CD4-positive, alpha-beta T cell (primary cell): ENCODE measurements at places on chromosomes 6 and 20. TPM values are rescaled to one million over a fixed set of nuclear protein-coding genes. Genes with fewer than 3 reads are reported as not detected.

Gene SGK2
- total RNA-seq: 0.64 TPM

Gene CD24
- not detected for total RNA-seq

Gene HAO1
- total RNA-seq: not detected

Gene TSHZ2
- total RNA-seq: 27.4 TPM

Gene PERP
- total RNA-seq: 1.3 TPM

Gene ZNF391
- 1.8 TPM for total RNA-seq

Gene SLC26A8
- not detected for total RNA-seq

Gene NKX2-4
- total RNA-seq: not detected

DNA sequence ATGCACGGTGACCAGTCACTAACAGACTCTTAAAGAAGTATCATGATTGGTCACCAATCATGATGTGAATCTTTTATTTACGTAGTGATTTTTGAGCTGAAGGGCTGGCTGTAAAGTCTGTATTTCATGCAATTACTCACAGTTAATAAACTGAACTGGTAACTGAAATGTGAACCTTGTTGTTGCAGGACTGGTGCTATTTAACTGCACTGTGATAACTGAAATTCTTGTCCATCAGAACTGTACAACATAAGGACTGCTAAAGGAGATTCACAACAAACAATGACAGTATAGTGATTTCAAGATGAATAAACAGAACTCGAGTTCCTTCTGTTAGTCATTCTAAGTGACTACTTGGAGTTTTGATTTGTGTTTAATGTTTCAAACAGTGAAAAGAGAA lies 316.6 kb downstream of the TPBG start:
- no peaks in the 10 kb centered on the region for H3K4me1 ChIP-seq
- no peak overlapping the region for H3K27ac ChIP-seq
- no peaks in the 10 kb centered on the region for H3K27me3 ChIP-seq

- no peak overlapping the region for H3K4me3 ChIP-seq
- H3K36me3 ChIP-seq: peaks cover 66% of the 10 kb centered on the region
- no peak overlapping the region for H3K27ac ChIP-seq
Observed at GRCh38 chr6:10756085-10756484, 8.5 kb downstream of the TMEM14B start.

DNA sequence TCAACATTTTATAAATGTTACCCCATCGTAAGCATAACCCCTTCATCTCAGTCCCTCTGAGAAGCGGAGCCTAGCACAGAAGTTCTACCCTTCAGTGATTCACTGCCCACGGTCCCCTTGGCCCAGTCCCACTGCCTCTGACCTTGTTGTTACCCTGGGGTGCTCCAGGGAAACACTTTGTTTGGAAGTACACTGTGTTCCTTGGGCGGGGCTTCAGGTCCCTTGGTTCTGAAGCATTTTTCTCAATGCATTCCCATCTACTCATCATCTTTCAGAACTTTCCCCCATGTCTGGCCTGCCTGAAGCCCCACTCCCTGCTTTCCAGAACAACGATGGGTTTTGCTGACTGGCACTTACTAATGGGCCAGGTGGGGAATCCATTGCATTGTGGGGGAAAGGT lies 296.2 kb downstream of the FOXA2 start:
- no peaks in the 10 kb centered on the region for H3K27me3 ChIP-seq
- no peak overlapping the region for H3K27ac ChIP-seq
- H3K4me1 ChIP-seq: no peaks in the 10 kb centered on the region
- no peak overlapping the region for H3K4me3 ChIP-seq
- no peak for DNase-seq

GRCh38 chr20:56449459-56449858 lies 19.0 kb upstream of the RTF2 start:
- no peak overlapping the region for H3K4me3 ChIP-seq
- peaks cover 9% of the 10 kb centered on the region for H3K4me1 ChIP-seq
- no peaks in the 10 kb centered on the region for H3K27me3 ChIP-seq
- H3K36me3 ChIP-seq: peaks cover 45% of the 10 kb centered on the region

DNA sequence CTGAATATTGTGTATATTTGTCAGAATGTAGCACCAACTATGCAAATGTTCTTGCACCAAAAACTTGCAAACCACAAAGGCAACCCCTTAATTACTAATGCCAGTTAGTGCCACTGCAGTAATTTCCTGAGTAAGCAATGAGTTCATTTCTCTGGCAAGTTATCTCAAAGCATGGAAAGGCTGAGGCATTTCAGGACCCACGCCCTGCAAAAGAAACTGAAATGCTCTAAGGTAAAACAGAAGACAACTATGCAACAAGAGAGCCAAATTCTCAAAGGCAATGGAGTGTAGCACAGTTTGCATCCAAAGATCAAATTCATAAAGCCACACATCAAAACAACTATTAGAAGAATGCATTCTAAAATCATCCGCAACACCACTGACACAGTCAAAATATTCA lies 994.4 kb downstream of the EYS start:
- H3K4me3 ChIP-seq: no peak overlapping the region
- H3K27me3 ChIP-seq: no peaks in the 10 kb centered on the region
- no peaks in the 10 kb centered on the region for H3K4me1 ChIP-seq
- no peak overlapping the region for H3K27ac ChIP-seq
- DNase-seq: no peak

DNA sequence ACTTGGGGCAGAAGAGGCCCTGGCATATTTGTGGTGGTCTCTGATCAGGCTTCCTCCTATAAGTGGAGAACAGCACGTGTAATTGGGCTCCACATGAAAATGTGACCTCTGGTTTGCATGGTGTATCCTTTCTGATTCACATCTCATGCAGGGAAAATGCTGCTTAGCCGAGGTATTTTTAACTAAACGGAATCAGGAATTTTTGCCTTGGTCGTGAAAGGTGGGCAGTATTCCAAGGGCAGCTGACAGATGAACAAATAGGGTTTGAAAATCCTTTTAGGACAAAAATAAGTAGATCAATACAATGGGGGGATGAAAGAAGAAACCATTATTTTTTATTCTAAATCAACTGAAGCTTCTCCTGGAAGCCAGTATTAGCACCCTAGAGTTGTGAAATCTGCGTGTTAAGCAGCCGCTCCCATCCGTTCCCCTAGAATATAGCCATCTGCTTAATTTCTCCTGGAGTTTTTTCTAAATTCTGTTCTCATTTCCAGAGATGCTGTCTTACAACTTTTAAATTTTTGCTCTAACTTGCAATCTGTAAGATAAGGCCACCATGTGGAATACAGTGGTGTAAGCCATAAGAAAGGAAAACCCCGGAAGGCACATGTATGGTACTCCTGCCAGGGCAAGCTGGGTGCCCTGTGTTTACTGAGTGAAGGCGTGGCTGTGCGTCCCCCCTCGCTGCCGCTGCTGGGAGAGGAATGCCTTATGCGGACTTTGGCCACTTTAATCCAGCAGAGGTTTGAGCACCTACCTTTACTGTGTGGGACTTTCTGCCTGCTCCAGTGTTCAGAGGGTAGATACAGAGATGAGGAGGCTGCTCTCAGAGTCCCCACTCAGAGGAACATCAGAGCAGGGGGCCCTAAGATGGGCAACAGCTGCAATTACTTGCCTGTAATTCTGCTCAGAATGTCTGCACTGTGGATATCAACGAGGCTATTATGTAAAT lies 52.4 kb downstream of the SYNJ2 start:
- H3K27ac ChIP-seq: no peak overlapping the region
- peaks cover 38% of the 10 kb centered on the region for H3K36me3 ChIP-seq
- H3K27me3 ChIP-seq: no peaks in the 10 kb centered on the region
- H3K4me3 ChIP-seq: no peak overlapping the region

- no peaks in the 10 kb centered on the region for H3K36me3 ChIP-seq
- H3K27me3 ChIP-seq: no peaks in the 10 kb centered on the region
- no peaks in the 10 kb centered on the region for H3K4me1 ChIP-seq
- H3K4me3 ChIP-seq: no peak overlapping the region
- DNase-seq: no peak
Observed at GRCh38 chr20:7585126-7585679, 355.1 kb downstream of the HAO1 start.

DNA sequence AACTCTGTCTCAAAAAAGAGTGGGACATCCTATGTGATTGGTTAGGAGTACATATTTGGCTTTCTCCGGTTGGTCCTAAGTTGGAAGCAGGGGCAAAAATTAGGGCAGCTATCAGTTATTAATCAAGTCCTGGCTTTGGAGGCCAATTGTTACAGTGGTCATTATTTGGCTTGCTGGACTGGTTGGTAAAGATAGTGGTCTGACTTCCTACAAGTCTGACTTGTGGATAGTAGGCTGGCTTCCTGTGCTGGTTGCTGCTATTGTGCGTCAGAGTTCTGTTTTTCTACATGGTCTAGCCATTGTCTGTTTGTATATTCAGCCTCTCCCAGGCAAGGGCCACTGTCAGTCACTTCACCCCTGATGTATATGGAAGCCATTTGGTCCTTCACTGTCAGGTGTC lies 7.0 kb downstream of the ACOT8 start:
- no peak overlapping the region for H3K27ac ChIP-seq
- no peak for DNase-seq
- H3K4me1 ChIP-seq: peaks cover 10% of the 10 kb centered on the region
- H3K36me3 ChIP-seq: peaks cover 62% of the 10 kb centered on the region

DNA sequence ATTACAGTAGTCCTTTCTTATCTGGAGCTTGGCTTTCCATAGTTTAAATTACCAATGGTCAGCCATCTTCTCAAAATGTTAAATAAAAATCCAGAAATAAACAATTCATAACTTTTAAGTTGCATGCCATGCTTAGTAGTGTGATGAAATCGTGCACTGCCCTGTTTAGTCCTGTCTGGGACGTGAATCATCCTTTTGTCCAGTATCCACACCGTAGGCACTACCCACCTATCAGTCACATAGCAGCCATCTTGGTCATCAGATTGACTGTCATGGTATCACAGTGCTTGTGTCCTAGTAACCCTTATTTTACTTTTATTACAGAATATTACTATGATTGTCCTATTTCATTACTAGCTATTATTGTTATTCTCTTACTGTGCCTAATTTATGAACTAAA lies 924.1 kb downstream of the EYS start:
- H3K4me3 ChIP-seq: no peak overlapping the region
- no peaks in the 10 kb centered on the region for H3K36me3 ChIP-seq
- H3K27me3 ChIP-seq: no peaks in the 10 kb centered on the region
- no peak for DNase-seq
- H3K4me1 ChIP-seq: no peaks in the 10 kb centered on the region

- H3K36me3 ChIP-seq: no peaks in the 10 kb centered on the region
- H3K4me3 ChIP-seq: no peak overlapping the region
- H3K4me1 ChIP-seq: peaks cover 18% of the 10 kb centered on the region
Observed at GRCh38 chr20:33008336-33009213, 1.1 kb downstream of the BPIFB2 start.

- peaks cover 28% of the 10 kb centered on the region for H3K27me3 ChIP-seq
- no peak overlapping the region for H3K4me3 ChIP-seq
- H3K36me3 ChIP-seq: no peaks in the 10 kb centered on the region
- DNase-seq: no peak
Observed at GRCh38 chr6:83708546-83708969, 343 bp downstream of the SNAP91 start.

DNA sequence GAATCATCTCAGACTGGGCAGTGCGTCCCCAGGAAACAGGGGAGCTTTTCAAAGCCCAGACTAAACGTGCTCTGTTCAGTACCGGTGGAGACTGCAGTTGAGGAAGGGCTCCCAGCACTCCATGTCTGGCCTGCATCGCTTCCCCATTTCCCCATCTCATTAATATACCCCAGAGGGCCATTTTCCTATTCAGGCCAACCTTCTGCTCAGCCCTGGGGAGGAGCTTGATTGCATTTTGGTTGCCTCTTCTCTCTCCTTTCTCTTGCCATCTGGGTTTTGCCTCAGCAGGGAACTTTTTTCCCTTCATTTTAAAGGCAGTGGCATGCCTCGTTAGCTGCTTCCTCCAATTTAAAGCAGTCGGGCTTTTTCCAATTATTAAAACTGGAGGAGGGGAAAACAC lies 394.3 kb upstream of the SOX4 start:
- no peak overlapping the region for H3K4me3 ChIP-seq
- no peaks in the 10 kb centered on the region for H3K4me1 ChIP-seq
- H3K36me3 ChIP-seq: peaks cover 22% of the 10 kb centered on the region
- H3K27me3 ChIP-seq: no peaks in the 10 kb centered on the region
- DNase-seq: no peak
- H3K27ac ChIP-seq: no peak overlapping the region

- H3K4me3 ChIP-seq: no peak overlapping the region
- H3K4me1 ChIP-seq: no peaks in the 10 kb centered on the region
- peaks cover 8% of the 10 kb centered on the region for H3K36me3 ChIP-seq
Observed at GRCh38 chr6:98880486-98880885, 46.1 kb downstream of the POU3F2 start.

GRCh38 chr6:131592935-131593334 lies 19.9 kb downstream of the ARG1 start:
- no peaks in the 10 kb centered on the region for H3K4me1 ChIP-seq
- H3K36me3 ChIP-seq: peaks cover 98% of the 10 kb centered on the region
- DNase-seq: no peak
- no peak overlapping the region for H3K4me3 ChIP-seq

GRCh38 chr6:26185802-26186201 lies 98.6 kb downstream of the HFE start:
- DNase-seq: no peak
- no peak overlapping the region for H3K4me3 ChIP-seq
- H3K27me3 ChIP-seq: no peaks in the 10 kb centered on the region
- no peak overlapping the region for H3K27ac ChIP-seq

GRCh38 chr6:41588111-41588510 lies 41.9 kb downstream of the FOXP4 start:
- H3K27me3 ChIP-seq: no peaks in the 10 kb centered on the region
- H3K36me3 ChIP-seq: peaks cover 8% of the 10 kb centered on the region
- no peak for DNase-seq
- peaks cover 5% of the 10 kb centered on the region for H3K4me1 ChIP-seq
- no peak overlapping the region for H3K27ac ChIP-seq
- H3K4me3 ChIP-seq: no peak overlapping the region

GRCh38 chr20:62412194-62413024 lies 5.3 kb upstream of the CABLES2 start:
- H3K27ac ChIP-seq: no peak overlapping the region
- DNase-seq: no peak
- H3K27me3 ChIP-seq: peaks cover 2% of the 10 kb centered on the region
- peaks cover 22% of the 10 kb centered on the region for H3K4me1 ChIP-seq
- H3K36me3 ChIP-seq: no peaks in the 10 kb centered on the region
- no peak overlapping the region for H3K4me3 ChIP-seq

- H3K27ac ChIP-seq: no peak overlapping the region
- H3K4me1 ChIP-seq: no peaks in the 10 kb centered on the region
- H3K36me3 ChIP-seq: no peaks in the 10 kb centered on the region
- no peak for DNase-seq
- H3K27me3 ChIP-seq: peaks cover 99% of the 10 kb centered on the region
Observed at GRCh38 chr6:50845499-50846143, 26.9 kb downstream of the TFAP2B start.

- no peaks in the 10 kb centered on the region for H3K36me3 ChIP-seq
- H3K27ac ChIP-seq: no peak overlapping the region
- no peak overlapping the region for H3K4me3 ChIP-seq
- peaks cover 5% of the 10 kb centered on the region for H3K27me3 ChIP-seq
- no peaks in the 10 kb centered on the region for H3K4me1 ChIP-seq
- DNase-seq: no peak
Observed at GRCh38 chr6:70257768-70258273, 45.1 kb downstream of the COL9A1 start.

DNA sequence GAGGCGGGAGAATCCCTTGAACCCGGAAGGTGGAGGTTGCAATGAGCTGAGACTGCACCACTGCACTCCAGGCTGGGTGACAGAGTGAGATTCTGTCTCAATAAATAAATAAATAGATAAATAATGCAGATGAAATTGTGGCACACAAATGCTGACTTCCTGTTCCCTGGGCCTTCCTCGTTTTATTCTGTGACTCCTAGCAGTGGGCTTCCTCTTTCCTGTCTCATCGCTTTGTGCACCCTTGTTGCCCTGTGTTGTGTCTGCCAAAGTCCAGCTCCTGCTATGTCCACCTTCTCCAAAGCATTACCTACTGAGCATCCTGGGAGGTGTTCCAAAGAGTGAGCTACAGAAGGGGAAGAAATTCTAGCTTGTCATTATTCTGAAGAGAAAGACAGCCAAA lies 100.2 kb upstream of the TIAM2 start:
- H3K4me3 ChIP-seq: no peak overlapping the region
- H3K27ac ChIP-seq: no peak overlapping the region
- H3K4me1 ChIP-seq: no peaks in the 10 kb centered on the region
- H3K36me3 ChIP-seq: peaks cover 3% of the 10 kb centered on the region
- no peak for DNase-seq
- H3K27me3 ChIP-seq: no peaks in the 10 kb centered on the region
